Activated T-helper 2 cell treated with anti-CD3 and anti-CD28 coated beads, Interferon-gamma antibody, Interleukin-2, Interleukin-4, amounts not matched to agents 10 μg/mL and 5 μg/mL and 100 μg/mL, durations not matched to agents 14 hours and 24 hours and 36 hours (primary cell): ENCODE measurements at places on chromosomes 16 and 17. TPM values are rescaled to one million over a fixed set of nuclear protein-coding genes. Genes with fewer than 3 reads are reported as not detected.

KATNB1 gene
- 34.1 and 35.4 TPM in 2 replicates for total RNA-seq

ANKS4B gene
- total RNA-seq, result not detected in 2 replicates

RFFL gene
- 21.3 and 25.4 TPM in 2 replicates for total RNA-seq

SPG7 gene
- 115 and 125 TPM in 2 replicates for total RNA-seq

SPATA32 gene
- total RNA-seq, result 0.37 and 0.67 TPM in 2 replicates

VASN gene
- total RNA-seq, result 0.16 TPM in 1 of 2 replicates, not detected in the other

KCNJ12 gene
- total RNA-seq, result not detected in 2 replicates

GP1BA gene
- not detected in 2 replicates for total RNA-seq

RNF43 gene
- 20.5 and 23.9 TPM in 2 replicates for total RNA-seq

AHSP gene
- not detected in 2 replicates for total RNA-seq

TMEM132E gene
- not detected in 2 replicates for total RNA-seq

CYGB gene
- total RNA-seq, result not detected in 2 replicates

NEUROD2 gene
- total RNA-seq, result not detected in 2 replicates

KRT28 gene
- total RNA-seq, result not detected in 2 replicates

TMEM204 gene
- 17.2 and 17.8 TPM in 2 replicates for total RNA-seq

MYH11 gene
- not detected in 2 replicates for total RNA-seq

TMEM235 gene
- not detected in 2 replicates for total RNA-seq

SAMD14 gene
- 2.0 and 2.4 TPM in 2 replicates for total RNA-seq

RNF157 gene
- total RNA-seq, result 34.3 and 34.9 TPM in 2 replicates

LIMD2 gene
- total RNA-seq, result 178 and 182 TPM in 2 replicates
